ENCODE measurements at places on chromosomes 7 and 10. TPM values are rescaled to one million over a fixed set of nuclear protein-coding genes. Genes with fewer than 3 reads are reported as not detected.

Gene ASB10
- total RNA-seq, result not detected

DNA sequence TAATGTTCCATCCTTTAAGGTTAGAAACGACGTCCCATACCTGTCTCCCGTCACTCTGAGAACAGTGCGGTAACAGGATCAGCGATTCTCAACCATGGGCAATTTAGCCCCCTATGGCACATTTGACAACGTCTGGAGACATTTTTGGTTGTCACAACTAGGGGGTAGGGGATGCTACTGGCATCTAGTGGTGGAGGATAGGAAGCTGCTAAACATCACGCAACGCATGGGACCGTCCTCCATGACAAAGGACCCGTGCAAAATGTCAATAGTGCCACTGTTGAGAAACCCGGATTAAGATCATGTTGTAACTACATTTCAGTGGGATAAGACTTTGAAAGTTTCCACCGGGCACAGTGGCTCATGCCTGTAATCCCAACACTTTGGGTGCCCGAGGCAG is 5.0 kb upstream of the PAXIP1 start:
- no peak for DNase-seq

Gene KLLN
- 0.78 TPM for total RNA-seq

- no peak for DNase-seq
Observed at GRCh38 chr7:11369696-11370095, 396.0 kb downstream of the PHF14 start.

DNA sequence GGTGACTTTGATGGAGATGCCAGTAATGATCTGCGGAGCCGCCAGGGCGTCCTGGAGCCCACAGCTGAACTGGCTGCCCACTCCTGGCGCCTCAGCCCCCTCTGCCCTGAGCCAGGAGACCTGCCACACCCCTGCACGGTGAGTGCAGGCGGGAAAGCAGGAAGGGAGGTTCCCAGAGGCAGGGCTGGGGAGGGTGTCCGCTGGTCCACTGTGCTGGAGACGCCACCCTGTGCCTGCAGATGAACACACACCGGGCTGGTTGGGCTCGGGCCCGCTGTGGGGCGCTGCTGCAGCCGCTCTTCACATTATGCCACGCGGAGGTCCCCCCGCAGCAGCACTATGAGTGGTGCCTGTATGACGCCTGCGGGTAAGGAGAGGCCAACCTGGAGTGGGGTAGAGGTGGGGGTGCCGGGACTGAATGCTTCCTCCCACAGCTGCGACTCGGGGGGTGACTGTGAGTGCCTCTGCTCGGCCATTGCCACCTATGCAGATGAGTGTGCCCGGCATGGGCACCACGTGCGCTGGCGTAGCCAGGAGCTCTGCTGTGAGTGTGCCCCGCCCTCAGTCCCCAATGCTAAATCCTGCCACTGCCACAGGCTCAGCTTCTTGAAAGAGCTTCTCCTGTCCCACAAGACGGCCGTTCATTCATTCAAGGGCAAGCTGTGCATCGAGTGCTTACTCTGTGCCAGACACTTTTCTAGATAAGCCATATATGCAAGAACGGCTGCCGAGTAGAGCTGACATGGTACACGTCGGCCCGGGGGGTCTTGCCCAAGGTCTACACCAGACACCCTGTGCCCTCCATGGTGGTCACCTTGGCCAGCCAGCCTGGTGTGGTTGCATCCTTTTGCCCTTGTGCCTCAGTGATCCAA is 14.3 kb upstream of the ZNF467 start:
- DNase-seq, result no peak

DNA sequence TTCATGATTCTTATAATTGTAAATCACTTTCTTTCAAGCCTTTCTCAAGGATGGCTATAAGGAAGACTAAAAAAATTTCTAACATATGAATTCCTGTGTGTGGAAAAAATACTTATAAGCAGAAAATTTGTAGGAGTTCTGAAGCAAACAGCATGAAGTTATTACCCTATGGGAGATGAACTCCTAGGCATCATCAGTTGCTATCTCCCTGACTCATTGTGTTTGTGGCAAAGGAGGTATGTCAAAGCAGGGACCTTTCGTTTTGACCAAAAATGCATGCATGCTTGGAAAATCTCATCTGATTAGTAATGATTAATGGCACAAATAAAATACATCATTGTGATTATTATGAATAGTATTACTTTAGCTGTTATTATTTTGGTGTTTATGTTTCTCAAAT is 59.4 kb downstream of the CALCR start:
- DNase-seq, result no peak

Gene BTBD16
- total RNA-seq, result not detected

- DNase-seq, result no peak
Observed at GRCh38 chr10:8063128-8063908, 8.8 kb downstream of the GATA3 start.

GRCh38 chr7:36001546-36001945 is 151.5 kb upstream of the EEPD1 start:
- no peak for DNase-seq

Gene LIPM
- total RNA-seq, result not detected

Gene FAM25G
- not detected for total RNA-seq
